ENCODE measurements at places on chromosomes 5 and 9. TPM values are rescaled to one million over a fixed set of nuclear protein-coding genes. Genes with fewer than 3 reads are reported as not detected.

PTCD2 gene
- 10.7 TPM for total RNA-seq

FBP2 gene
- 0.06 TPM for total RNA-seq

C9orf50 gene
- total RNA-seq = not detected

CAMK2A gene
- total RNA-seq = 0.71 TPM

RICTOR gene
- 13.4 TPM for total RNA-seq

CDO1 gene
- not detected for total RNA-seq

PAPPA gene
- 32.6 TPM for total RNA-seq

All from A549 treated with Hydrocortisone at 1 μM for 4 hours (cell line).